ENCODE measurements at places on chromosomes 4 and X. TPM values are rescaled to one million over a fixed set of nuclear protein-coding genes. Genes with fewer than 3 reads are reported as not detected.

- no peaks in the 10 kb centered on the region for H3K4me1 ChIP-seq
- no peak for DNase-seq
- no peak overlapping the region for H3K4me3 ChIP-seq
Measured at GRCh38 chr4:122796801-122797404, 29.7 kb upstream of the FGF2 start.

GRCh38 chr4:161653697-161654096, 510.1 kb downstream of the FSTL5 start:
- H3K36me3 ChIP-seq = no peaks in the 10 kb centered on the region
- DNase-seq = no peak
- no peaks in the 10 kb centered on the region for H3K27me3 ChIP-seq
- no peak overlapping the region for H3K4me3 ChIP-seq

DNA sequence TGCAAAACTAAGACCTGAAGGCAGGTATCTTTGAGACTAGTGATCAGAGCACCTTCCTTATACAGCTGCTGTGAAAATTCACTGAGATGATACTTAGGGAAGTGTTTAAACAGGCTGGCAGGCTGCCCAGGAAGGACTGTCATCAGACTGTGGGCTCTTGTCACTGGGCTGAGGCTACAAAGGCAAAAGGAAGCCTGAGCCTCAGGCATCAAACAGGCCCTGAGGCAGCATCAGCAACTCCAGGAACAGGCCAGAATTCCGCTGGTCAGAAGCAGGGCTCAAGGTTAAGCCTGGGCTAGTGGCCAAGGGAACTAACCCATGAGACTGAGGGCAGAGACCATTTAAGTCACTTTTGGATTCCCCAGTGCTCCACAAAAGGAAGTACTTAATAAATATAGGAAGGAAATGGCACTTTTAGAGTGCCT, 12.8 kb downstream of the PJA1 start:
- H3K4me1 ChIP-seq = no peaks in the 10 kb centered on the region
- H3K4me3 ChIP-seq = no peak overlapping the region
- H3K27ac ChIP-seq = no peak overlapping the region
- no peaks in the 10 kb centered on the region for H3K27me3 ChIP-seq
- DNase-seq = no peak

DNA sequence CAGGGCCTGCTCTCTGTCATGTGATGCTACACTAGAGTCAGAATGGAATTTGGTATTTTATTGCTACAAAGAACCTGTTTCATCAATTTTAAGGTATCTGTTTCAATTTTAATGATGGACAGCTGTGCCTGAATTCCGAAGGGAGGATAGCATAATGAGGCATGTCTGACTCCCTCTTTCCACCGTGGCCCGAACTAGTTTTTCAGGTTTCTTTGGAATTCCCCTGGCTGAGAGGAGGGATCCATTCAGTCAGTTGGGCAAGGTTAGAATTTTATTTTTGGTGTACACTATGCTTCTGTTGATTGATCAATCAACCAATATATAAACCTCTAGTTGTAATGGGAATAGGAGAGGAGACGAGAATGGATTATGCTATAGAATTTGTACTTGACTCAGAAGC, 761.8 kb downstream of the FAM133A start:
- no peaks in the 10 kb centered on the region for H3K4me1 ChIP-seq
- H3K36me3 ChIP-seq = no peaks in the 10 kb centered on the region
- H3K27me3 ChIP-seq = no peaks in the 10 kb centered on the region
- no peak overlapping the region for H3K4me3 ChIP-seq
- DNase-seq = no peak
- no peak overlapping the region for H3K27ac ChIP-seq

DNA sequence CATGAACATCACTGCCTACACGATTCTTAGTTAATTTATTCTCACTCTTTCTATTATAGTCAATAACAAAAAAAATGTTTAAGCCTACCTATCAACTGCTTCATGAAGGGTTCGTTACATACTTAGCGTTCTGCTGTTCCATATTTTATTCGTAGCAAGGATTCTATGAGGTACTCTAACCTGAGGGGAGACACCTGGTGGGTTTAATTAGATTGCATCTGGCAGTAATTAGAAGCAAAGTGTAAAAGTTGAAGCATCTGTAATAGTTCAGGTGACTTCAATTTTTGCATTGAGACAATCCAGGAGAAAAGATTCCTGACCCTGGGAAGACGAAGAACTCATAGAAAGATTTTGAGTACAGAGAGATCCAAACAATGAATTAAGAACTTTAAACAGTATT, 1655.8 kb upstream of the TENM3 start:
- no peak overlapping the region for H3K4me3 ChIP-seq
- H3K4me1 ChIP-seq = no peaks in the 10 kb centered on the region
- no peak overlapping the region for H3K27ac ChIP-seq
- no peaks in the 10 kb centered on the region for H3K27me3 ChIP-seq

GRCh38 chr4:41212616-41213203, 1.6 kb downstream of the APBB2 start:
- H3K4me3 ChIP-seq = peak overlapping the region; percentile 86
- DNase-seq = no peak
- H3K27me3 ChIP-seq = no peaks in the 10 kb centered on the region
- H3K4me1 ChIP-seq = peaks cover 4% of the 10 kb centered on the region
- no peak overlapping the region for H3K27ac ChIP-seq

GRCh38 chrX:12792711-12793110, 1.5 kb downstream of the PRPS2 start:
- no peaks in the 10 kb centered on the region for H3K4me1 ChIP-seq
- no peak overlapping the region for H3K27ac ChIP-seq
- no peak overlapping the region for H3K4me3 ChIP-seq
- no peaks in the 10 kb centered on the region for H3K27me3 ChIP-seq
- H3K36me3 ChIP-seq = no peaks in the 10 kb centered on the region

Gene PABPC1L2B
- total RNA-seq = not detected

Gene ART3
- 0.08 TPM for total RNA-seq

Gene GABRA4
- not detected for total RNA-seq

Gene PAGE4
- total RNA-seq = not detected

Data from liver (tissue), 10 donors.